HAP-1 (cell line): ENCODE measurements at places on chromosomes 4 and X.

- no peak for DNase-seq
Observed at GRCh38 chr4:6047130-6047673, 29.0 kb upstream of the C4orf50 start.

DNA sequence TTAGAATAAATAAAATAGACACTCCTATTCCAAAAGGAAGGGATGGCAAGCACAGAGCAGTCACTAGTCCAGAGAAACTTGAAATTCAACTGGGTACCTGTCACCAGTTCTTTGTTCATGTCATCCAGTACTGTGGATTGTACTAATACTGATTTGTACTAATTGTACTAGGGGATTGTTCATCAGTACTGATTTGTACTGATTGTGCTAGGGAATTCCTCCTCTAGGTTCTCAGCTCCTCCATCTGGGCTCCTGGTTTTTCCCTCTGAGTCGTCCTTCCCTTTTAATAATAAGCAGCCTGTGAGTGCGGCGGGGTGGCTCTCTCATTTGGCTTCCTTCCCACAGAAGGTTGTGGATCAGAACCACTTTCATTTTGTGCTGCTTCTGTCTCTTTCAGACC is 31.0 kb upstream of the SOD3 start:
- DNase-seq = no peak

GRCh38 chr4:161893566-161893965 is 270.2 kb downstream of the FSTL5 start:
- DNase-seq = no peak

GRCh38 chr4:122542411-122543236 is 78.2 kb downstream of the IL21 start:
- DNase-seq = no peak

GRCh38 chrX:97995834-97996233 is 1112.1 kb downstream of the RPA4 start:
- no peak for DNase-seq

GRCh38 chrX:34560180-34560579 is 96.9 kb downstream of the TMEM47 start:
- no peak for DNase-seq

- no peak for DNase-seq
Observed at GRCh38 chr4:151524610-151525009, 115.6 kb downstream of the FHIP1A start.

DNA sequence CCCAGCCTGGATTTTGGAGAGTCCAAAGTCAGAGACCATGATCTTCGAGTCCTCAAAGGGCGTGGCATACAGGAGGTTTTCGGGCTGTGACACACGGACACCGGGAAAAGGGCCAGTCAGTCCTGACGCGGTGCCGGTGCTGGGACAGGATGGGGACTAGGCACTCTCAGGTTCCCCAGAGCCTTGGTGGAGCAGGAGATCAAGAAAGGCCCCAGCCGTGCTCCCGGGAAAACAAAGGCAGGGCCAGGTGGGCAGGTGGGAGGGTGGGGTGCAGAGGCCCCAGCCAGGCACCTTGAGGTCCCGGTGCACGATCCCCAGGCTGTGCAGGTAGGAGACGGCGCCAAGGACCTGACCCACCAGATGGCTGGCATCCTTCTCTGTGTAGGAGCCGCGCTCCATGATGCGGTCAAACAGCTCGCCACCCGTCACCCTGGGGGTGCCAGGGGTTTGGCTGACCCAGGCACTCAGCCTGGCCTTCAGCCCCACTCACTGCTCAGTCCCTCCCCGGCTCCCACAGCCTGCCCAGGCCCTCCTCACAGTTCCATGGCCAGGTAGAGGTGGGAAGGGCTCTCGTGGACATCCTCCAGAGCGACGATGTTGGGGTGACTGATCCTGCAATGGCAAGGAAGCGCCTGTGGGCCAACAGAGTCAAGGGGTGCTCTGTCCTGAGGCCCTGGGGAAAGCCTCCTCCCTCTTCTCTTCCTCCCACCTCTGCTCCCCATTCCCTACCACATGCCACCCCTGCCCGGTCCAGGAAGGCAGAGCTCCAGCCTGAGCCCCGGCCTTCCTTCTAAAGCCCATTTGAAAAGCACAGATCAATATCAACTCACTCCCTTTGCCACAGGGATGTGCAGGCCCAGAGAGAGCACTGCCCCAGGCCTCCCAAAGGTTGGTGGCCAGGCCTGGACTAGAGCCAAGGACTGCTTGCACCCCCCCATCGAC is 1.8 kb downstream of the PNCK start:
- DNase-seq = no peak

DNA sequence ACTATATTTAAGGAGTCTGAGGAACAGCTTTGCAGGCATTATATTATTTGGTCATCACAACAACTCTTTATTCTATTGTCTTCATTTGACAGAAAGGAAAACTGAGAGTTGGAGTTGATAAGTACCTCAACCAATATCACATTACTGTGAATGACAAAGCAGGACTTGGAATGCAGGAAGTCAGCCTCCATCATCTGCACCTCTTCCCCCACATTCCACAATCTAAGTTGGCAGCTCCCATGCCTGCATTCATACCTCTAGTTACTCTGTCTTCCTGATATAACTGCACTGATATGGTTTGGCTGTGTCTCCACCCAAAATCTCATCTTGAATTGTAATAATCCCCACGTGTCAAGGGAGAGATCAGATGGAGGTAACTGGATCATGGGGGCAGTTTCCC is 356.7 kb downstream of the GALNTL6 start:
- no peak for DNase-seq

- no peak for DNase-seq
Observed at GRCh38 chr4:98352940-98353339, 91.8 kb downstream of the RAP1GDS1 start.

GRCh38 chr4:75243570-75243969 is 270.6 kb downstream of the RCHY1 start:
- peak; percentile 70 for DNase-seq

GRCh38 chrX:129840344-129840743 is 3.3 kb downstream of the ZDHHC9 start:
- no peak for DNase-seq

DNA sequence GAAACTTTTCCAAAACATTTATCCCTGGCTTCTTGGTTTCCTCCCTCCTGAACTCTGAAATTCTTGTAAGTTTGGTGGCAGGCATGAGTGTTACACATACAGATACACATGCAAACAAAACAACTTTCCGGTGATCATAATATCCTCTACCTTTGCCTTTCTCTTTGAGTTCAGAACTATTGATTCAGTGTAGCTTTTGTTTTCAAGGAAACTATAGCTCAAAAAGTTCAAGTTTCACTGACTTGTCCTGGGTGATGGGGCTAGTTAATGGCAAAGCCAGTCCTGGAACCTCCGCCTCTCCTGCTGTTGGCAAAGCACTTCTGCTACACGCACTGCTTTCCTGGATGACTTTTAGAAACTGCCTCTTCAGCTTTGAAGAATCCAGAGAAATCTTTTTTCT is 177.3 kb upstream of the FAT1 start:
- DNase-seq = no peak

DNA sequence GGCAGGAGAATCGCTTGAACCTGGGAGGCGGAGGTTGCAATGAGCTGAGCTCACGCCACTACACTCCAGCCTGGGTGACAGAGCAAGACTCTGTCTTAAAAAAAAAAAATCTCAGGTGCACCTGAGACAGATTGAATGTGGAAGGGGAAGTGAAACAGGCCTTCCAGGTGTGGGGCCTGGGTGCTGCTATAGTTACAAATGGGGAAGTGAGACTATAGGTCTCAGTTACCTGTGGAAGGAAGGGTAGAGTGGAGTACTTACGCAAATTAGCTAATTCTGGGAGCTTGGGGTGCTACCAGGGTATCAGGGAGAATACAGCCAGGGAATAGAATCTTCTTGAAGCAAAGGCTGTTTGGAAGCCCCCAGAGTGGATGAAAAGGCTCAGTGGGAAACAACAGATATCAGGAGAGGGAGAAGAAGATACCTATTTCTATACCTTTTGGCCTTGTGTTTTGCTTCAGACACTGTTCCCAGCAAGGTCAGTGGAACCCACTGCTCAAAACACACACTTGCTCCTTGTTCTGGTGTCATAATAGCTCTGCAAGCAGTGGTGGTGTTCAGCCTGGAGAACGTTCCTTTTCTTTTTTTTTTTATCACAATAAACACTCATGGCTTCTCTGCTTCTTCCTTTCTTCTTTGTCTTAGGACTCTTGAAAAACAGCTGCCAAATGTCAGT is 7.0 kb downstream of the CD38 start:
- no peak for DNase-seq

DNA sequence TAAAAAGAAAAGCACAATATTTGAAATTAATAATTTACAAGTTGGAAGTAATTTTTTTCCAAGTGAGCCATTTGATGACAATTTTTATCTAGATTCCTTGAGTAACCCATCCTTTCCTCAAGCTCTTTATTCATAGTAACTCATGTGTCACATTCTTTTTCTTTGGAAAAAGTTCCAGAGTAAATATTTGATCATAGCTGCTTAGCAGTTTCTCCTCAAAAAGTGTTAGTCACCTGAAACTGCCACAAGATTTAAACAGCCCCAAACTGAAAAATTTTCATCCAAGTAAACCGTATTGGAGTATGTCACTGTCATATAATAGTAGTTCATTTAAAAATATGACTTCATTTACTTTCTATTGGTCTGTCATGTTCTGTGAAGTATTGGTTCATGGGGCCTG is 94.6 kb upstream of the CASK start:
- DNase-seq = no peak

DNA sequence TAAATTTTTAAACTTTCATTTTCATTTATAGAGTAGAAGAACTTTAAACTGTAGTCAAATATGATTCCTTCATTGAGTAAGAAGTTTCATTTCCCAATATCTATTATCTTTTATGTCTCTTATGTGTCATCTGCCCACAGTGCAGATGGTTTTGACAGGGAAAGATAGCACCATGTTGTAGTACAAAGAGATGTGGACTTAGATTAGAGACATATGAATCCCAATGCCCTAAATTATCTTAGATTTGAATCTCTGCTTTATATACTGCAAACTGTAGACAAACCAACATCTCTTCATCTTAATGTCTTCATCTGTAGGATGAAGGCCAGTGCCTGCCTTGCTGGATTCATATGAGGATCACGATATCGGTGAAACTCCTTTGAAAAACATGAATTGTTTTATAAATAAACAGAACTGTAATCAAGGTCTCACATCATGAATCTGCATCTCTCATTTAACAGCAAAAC is 217.5 kb downstream of the BANK1 start:
- no peak for DNase-seq

GRCh38 chrX:110161361-110161686 is 156.6 kb downstream of the AMMECR1 start:
- no peak for DNase-seq

DNA sequence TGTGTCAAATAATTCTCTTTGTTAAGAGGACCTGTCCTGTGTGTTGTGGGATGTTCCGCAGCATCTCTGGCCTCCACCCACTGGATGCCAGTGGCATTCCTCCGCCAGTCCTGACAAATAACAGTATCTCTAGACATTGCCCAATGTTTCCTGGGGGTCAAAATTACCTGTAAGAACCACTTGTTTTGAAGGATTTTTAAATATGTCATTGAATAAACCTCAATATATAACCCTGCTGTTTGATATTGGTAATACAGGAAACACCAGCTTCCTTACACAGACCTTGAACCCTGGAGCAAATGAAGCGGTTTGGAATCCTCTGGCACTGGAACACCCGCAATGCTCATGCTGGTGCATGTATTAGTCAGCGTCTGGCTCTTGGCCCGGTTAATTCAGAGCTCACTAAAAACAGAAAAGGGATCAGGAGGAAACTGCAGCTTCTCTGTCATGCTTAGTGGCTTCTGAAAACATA is 101.3 kb downstream of the TBL1X start:
- DNase-seq = no peak

DNA sequence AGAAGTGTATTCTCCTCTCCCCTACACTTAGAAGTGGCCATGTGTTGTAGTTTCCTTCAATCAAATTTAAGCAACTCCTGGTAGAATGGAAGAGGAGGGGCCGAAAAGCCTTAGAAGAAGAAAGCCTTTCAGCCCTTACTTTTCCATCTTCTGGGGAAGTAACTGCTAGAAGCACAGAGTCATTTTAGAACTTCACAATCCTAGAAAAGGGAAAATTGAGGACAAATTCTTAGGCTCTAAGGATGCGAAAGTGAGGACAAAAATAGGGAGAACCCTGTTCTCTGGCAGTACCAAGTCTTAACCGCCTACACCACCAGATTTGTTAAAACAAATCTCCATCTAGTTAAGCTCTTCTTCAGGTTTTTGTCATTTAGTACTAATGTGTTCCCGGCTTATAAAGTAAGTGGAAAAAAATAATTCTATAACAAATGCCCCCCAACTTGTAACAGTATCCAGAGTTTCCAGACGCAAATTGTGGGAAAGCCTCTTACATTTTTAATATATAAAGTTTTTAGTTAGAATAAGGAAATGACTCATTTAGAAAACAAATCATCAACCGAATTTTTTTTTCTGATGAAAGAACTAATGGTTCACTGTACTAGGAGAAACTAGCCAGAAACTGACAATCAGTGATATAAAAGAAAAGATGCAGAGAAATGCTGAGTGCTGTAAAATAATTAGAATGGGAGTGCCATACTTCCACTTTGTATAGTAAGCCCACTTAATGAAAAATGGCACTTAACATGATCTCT is 76.0 kb downstream of the ARAP2 start:
- no peak for DNase-seq

- DNase-seq = no peak
Observed at GRCh38 chr4:11424000-11424399, 4.7 kb downstream of the HS3ST1 start.

GRCh38 chr4:121344098-121344497 is 36.7 kb downstream of the QRFPR start:
- no peak for DNase-seq

DNA sequence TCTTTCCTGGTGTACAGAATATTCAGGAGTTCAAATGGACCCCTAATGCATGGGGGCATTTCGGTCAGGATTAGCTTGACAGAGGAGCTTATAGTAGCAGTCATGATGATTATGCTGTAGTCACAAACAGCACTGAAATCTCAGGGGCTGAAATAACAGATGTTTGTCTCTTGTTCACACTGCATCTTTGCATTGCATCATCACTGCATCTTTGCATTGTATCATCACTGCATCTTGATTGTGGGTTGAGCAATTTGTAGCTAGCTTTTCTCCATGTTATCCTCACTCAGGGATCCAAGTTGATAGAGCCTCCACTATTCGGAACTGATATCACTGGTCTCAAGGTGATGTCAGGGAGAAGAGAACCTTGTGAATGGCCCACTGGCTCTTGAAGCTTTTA is 160.9 kb downstream of the GATB start:
- DNase-seq = no peak

- peak; percentile 64 for DNase-seq
Observed at GRCh38 chr4:20248155-20248558, 3.5 kb upstream of the SLIT2 start.

- no peak for DNase-seq
Observed at GRCh38 chrX:55326985-55327384, 62.3 kb upstream of the PAGE3 start.

GRCh38 chrX:46683048-46683447 is 75.9 kb downstream of the SLC9A7 start:
- DNase-seq = peak; percentile 10

DNA sequence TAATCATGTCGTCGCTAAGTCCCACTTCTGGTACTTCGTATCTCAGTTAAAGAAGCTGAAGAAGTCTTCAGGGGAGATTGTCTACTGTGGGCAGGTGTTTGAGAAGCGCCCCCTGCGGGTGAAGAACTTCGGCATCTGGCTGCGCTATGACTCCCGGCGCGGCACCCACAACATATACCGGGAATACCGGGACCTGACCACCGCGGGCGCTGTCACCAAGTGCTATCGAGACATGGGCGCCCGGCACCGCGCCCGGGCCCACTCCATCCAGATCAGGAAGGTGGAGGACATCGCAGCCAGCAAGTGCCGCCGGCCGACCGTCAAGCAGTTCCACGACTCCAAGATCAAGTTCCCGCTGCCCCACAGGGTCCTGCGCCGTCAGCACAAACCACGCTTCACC is 11.3 kb downstream of the PNCK start:
- DNase-seq = peak; percentile 88

- DNase-seq = no peak
Observed at GRCh38 chrX:130704053-130705038, 198.7 kb downstream of the ENOX2 start.
